ENCODE measurements at places on chromosomes 6 and 20.

- no peak for DNase-seq
Measured at GRCh38 chr6:132143258-132143657, 192.1 kb upstream of the CCN2 start.

DNA sequence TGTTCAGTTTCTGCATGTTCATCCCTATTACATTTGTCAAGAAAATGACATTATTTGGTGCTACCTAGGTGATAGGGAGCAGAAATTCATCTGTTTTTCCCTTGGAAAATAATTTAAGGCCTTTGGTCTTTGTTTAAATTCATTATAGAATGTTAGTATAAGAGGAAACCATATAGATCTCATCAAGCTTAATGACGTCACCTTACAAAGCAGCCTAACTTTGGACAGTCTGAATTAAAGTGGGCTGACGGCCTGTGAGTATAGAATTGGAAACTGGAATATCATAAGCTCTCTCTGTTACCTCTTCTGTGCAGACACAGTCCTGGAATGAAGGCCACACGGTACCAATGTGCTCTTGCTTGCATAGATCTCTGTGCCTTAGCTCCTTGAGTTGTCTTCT is 108.1 kb downstream of the TBC1D7 start:
- DNase-seq = no peak

- no peak for DNase-seq
Measured at GRCh38 chr6:81614292-81614691, 138.2 kb downstream of the TENT5A start.

DNA sequence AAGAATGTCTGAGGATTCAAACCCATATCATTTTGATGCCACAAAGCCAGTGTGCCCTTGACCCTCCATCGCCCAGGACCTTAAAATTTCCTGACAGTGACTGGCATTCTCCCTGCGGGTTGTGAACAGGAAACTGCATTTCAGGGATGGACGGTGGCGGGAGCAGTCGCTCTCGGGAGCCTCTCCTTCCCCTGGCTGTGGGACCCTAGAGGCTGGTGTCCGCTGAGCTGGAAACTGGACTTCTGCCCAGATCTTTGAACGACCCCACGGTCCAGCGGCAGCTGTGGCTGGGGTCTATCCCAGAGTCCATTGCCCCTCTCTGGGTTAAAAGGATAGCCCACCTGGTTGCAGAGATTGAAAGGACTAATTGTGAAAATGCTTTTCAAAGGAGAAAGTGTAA is 1.4 kb upstream of the SEC63 start:
- no peak for DNase-seq

- DNase-seq = no peak
Measured at GRCh38 chr6:91358986-91359385, 772.1 kb upstream of the MAP3K7 start.

GRCh38 chr20:47705497-47705856 is 79.8 kb downstream of the SULF2 start:
- DNase-seq = no peak

DNA sequence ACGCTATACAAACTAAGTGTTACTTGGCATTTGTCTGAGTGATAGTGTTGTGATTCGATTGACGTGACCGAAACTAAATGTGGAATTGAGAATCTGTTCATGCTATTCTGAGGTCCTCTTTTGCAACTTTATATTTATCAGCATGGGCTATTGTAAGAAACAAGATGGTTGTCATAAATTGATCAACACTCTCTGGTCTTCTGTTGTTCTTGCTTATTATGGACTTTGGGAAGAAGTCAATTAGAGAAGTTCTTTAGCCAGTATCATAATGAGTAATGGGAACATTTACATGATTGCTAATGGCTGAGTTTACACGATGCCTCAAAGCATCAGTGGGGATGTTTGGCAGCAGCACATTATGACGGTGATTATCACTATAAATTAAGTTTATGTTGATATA is 195.0 kb downstream of the CD83 start:
- DNase-seq = no peak

- DNase-seq = peak; percentile 11
Measured at GRCh38 chr6:1436334-1437306, 47.2 kb downstream of the FOXF2 start.

- DNase-seq = no peak
Measured at GRCh38 chr20:41034239-41034638, 5.6 kb downstream of the TOP1 start.

DNA sequence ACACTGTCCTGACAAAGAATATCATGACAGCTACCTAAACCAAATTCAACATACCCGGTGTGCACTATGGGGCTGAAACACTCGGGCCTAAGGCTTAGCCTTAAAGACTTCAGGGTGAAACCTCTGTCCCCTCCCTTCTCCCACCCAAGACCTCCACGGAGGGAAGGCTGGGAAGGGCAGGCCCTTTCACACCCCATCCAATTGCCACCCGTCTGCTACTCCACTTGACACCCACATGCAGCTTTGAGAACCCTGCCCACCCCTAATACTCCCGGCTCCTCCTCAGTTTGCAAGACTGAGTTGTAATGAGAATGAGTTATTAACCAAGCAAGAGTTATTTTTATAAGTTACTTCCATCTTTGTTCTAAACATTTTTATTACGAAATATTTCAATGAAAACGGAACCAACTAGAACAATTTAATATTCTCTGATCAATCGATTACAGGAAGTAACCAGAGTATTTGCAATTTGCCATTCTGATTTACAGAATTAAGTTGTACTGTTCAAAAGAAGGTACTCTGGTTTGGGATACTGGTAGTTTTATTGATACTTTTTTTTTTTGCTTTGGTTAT is 3.7 kb downstream of the TAF4 start:
- no peak for DNase-seq

DNA sequence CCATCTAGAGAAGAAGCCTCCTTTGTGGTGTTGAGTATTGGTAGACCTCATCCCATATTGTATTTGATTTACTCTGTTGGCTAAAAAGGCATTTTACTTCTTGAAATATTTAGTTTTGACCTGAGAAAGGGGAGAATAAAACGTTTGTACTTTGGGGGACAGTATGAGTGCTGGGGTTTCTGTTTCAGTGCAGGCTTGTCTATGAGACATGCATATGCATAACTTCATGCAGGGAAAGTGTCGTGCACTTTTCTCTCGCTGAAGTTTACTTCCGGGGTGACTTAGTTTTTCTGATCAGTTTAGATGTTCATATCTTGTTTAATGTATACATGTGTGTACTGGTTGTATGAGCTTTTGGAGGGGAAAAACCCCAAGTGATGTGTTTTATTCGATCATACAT is 59.5 kb downstream of the UTRN start:
- no peak for DNase-seq

GRCh38 chr20:54598352-54598751 is 123.0 kb downstream of the DOK5 start:
- no peak for DNase-seq

GRCh38 chr6:33843131-33844121 is 39.6 kb upstream of the MLN start:
- no peak for DNase-seq

GRCh38 chr20:45345104-45345936 is 2.9 kb downstream of the SDC4 start:
- no peak for DNase-seq

DNA sequence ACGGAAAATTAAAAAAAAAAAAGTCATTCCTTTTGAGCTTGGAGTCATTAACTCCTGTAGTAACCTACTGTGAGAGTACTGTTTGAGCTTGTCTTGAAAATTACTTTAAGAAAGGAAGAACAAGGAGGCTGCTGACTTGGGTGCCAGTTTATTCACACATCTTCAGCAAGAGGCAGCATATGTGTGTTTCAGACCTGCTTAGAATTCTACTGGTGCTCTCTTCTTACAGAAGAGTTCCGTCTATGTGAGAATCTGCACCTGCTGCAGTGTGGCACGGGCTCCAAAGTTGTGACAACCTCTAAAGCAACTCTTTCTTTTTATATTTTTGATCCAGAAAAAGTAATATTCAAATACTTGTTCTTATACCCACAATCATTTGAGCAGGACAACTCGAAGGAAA is 117.4 kb upstream of the SOX4 start:
- DNase-seq = no peak

DNA sequence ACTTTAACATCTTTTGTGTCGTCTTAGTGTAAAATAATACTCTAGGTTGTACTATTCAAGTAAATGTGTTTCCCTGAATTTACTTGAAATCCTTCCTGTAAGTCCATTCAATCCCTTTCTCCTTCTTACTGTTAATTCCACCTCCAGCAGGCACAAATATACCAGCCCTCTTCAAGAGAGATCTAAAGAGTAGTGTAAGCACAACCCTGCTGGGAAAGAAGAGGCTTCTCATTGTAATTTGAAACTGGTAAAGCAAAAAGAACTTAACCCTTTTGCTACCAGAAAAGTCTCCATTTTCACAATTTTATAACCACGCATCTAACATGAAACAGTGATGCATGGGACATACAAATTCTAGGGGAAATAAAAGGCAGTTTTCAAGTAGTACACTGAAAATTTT is at the start of gene BMP5:
TSS of gene BMP5 (minus strand) at position 191 of the 400 bp plus-strand sequence. CDS start 725 bp downstream, outside the sequence.
- DNase-seq = no peak

GRCh38 chr6:107658920-107659865 is 164.9 kb downstream of the SCML4 start:
- no peak for DNase-seq

GRCh38 chr6:144443157-144443556 is 158.0 kb downstream of the UTRN start:
- DNase-seq = no peak

DNA sequence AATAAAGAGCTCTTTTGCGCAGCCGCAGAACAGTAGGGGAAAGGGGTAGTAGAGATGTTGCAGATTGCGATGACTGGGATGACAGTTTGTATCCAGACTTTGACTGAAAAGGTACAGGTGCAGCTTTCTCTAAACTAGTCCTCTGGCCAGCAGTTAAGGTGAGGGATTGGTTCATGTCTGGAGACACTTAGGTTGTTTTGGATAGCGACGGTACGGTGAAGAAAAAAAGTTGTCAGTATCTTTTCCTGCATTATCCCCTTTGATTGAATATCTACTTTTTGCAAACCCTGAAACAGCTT is 537 bp downstream of the PRR3 start:
- DNase-seq = no peak

GRCh38 chr6:119171864-119172588 is 93.6 kb upstream of the FAM184A start:
- DNase-seq = no peak

- no peak for DNase-seq
Measured at GRCh38 chr6:40344566-40345167, 242.5 kb downstream of the LRFN2 start.

All from skin of body (tissue), 3 donors.